ENCODE measurements at places on chromosomes 13 and 19.

- DNase-seq, result no peak
Measured at GRCh38 chr19:55147545-55148251, 1.3 kb downstream of the TNNT1 start.

GRCh38 chr13:43390619-43391018, 367.2 kb downstream of the DNAJC15 start:
- no peak for DNase-seq

DNA sequence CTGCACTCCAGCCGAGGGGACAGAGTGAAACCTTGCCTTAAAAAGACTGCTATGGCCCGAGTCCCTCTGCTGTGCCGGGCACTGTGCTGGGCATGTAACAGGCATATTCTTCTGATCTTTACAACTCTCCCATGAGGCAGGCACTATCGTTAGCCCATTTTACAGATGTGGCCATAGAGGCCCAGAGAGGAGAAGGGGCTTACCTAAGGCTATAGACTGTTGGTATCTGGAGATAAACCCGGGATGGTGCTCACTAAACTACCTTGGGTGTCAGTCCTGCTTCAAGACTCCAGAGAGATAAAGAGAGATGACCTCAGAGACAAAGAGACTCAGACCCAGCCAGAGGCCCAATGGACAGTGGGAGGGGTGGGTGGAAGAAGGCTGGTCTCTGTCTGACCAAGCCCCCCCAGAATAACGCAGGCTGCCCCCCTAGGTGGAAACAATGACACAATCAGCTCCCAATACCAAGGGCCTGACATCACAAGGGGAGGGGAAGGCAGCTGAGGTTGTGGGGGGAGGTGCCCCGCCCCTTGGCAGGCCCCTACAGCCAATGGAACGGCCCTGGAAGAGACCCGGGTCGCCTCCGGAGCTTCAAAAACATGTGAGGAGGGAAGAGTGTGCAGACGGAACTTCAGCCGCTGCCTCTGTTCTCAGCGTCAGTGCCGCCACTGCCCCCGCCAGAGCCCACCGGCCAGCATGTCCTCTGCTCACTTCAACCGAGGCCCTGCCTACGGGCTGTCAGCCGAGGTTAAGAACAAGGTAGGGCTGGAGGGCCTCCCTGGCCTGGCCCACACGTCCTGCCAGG, at the start of gene CNN1:
Gene CNN1 (plus strand): TSS at position 620 of the 805 bp plus-strand sequence. CDS start 77 bp downstream, at position 697.
- DNase-seq, result no peak

DNA sequence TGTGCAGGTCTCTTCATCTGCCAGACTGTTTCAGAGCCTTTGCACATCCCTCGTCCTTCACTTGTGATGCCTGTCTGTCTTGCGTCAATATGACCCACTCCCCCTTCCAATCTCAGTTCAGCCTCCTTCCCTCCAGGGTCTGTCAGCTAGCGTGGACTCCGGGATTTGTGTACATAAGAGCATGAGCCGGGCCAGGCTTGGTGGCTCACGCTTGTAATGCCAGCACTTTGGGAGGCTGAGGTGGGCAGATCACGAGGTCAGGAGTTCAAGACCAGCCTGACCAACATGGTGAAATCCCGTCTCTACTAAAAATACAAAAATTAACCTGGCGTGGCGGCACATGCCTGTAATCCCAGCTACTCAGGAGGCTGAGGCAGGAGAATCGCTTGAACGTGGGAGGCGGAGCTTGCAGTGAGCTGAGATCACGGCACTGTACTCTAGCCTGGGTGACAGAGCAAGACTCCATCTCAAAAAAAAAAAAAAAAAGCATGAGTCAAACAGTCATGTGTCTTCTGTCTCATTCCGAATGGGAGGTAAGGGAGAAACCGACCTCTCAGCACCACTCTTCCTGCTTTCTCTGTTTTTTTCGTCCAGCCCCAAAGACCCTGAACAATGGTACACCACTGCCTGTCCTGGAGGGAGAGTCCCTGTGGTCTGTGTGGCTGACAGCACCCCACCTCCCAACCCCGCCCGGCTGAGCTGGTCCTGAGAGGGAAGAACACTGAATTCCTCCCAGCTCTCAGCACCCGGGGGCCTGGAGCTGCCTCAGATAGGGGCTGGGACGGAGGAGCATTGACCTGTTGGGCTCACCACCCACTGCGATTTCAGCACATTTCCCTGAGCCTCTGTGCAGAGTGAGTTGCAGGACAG, 2.4 kb upstream of the SIGLEC9 start:
- no peak for DNase-seq

DNA sequence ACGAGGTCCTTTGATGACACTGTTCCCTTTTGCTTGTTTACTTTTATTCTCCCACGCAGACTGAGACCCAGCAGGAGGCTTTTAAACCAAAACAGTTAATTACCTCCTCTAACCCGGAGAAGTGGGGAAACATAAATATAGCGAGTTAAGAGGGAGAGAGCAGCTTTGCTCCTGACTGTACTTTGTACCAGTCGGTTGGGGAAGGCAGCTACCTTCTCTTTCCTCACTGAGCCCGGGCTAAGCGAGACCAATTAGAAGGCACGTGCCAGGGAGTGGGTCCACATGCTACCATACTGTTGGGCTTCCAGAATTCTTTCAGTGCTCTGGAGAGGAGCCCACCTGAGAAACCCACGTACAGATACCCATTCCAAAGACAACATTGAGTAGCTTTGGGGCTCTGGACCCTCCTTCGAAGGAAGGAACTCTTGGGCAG, 124.2 kb downstream of the ZIC5 start:
- no peak for DNase-seq

DNA sequence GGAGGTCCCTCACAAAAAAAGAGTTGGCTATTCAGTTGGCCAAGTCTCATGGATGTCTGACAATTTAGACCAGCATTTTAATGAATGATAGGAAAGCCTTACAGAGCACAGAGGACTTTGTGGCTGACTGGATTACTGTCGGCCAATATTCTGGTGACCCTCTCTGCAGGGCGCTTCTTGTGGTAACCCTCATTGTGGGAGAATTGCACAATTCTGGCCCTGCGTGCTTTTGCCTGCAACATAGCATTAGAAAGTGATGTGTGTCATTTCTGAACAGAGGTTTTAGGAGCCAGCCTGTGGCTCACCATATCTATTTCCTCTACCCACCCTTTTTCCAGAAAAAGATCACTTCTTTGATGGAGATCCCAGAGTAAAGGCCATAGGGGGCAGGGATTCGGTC, 71.4 kb downstream of the EFNB2 start:
- DNase-seq, result no peak

All from CD4-positive, alpha-beta T cell treated with Interleukin-4 for 4 hours (primary cell).